Effector memory CD8-positive, alpha-beta T cell (primary cell): ENCODE measurements at places on chromosomes 12 and 14.

GRCh38 chr12:78636231-78636855 is 228.2 kb upstream of the SYT1 start:
- no peak for DNase-seq

GRCh38 chr12:15368812-15369211 is 46.5 kb downstream of the PTPRO start:
- DNase-seq, result no peak

- no peak for DNase-seq
Observed at GRCh38 chr14:92728759-92729364, 19.6 kb downstream of the LGMN start.

- no peak for DNase-seq
Observed at GRCh38 chr12:109759595-109759994, 46.0 kb downstream of the FAM222A start.

DNA sequence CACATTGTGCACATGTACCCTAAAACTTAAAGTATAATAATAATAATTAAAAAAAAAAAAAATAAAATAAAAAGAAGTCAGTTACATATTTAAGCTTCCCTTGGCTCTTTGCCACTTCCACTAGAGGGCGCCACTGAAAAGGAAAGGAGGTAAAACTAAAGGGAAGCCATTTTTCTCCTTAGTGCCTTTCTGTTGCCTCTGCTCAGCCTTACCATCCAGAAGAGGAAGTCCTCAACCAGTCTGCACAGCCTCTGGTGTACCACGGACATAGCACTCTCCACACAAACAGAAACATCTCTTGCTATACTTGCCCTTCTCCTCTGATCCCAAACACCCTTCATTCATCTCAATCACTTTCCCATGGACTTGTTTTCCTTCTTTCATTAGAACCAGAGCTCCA is 169.0 kb upstream of the EEA1 start:
- DNase-seq, result peak; percentile 62

GRCh38 chr12:69519871-69520270 is 49.7 kb downstream of the FRS2 start:
- no peak for DNase-seq

DNA sequence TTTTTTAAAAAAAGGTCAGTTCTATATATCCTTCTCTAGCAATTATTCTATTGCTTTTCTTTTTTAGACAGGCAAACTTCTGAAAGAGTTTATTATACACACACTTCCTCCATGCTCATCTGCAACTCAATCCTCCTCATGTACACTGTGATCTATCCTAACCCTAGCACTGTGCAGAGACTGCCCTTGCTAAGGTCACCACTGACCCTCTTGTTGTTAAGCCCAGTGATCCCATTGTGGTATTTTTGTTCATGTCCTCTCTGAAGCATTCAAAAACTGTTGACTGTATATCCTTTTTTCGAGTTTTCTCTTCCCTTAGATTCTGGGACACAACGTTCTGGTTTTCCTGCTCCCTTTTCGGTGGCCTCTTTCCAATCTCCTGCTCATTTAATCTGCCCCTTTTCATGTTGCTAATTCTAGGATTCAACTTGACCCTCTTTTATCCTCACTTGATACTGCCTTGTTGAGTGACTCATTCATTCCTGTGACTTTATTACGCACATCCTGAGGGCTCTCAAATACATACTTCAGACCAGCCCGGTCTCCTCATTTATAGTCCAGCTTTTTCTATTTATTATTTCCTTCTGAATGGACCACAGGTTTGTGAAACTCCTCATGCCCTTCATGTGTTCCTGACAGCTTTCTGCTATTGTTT is 53.9 kb upstream of the PTPRB start:
- no peak for DNase-seq

DNA sequence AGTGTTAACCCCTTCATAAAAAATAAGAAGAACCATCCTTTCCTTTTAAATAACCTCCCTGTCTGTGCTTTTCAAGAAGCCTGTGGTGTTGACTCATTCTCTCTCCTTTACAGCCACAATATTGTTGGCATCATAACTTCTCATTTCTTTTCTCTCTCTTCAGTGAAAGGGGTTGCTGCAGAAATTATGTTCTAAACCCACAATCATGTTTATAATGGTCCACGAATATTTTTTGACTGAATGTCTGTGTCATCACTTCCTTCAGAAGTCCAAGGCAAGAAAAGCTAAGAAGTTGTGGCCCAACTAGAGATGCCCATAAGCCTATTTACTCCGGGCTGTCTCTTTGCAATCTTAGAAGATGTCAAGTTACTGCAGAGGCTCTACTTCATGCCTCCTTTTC is 488.3 kb downstream of the APAF1 start:
- no peak for DNase-seq

DNA sequence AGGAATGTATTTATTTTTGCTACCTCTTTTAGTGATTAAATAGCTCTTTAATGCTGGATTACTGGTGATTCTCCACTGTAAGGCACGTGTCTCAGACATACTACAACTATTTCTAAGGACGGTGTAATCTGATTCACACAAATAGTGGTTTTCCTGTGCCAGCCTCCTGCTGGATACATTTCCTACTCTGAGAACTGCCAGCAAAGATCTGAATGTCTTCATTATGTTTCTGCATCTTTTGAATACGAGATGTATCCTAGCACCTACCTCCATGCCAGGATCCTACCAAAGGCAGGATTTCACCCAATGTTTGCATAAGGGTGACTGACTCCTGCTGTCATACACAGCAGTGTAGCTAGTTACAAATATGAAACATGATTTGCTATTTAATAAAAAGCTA is 120.6 kb downstream of the PRICKLE1 start:
- no peak for DNase-seq

GRCh38 chr14:42541535-42542001 is 934.9 kb downstream of the LRFN5 start:
- no peak for DNase-seq

DNA sequence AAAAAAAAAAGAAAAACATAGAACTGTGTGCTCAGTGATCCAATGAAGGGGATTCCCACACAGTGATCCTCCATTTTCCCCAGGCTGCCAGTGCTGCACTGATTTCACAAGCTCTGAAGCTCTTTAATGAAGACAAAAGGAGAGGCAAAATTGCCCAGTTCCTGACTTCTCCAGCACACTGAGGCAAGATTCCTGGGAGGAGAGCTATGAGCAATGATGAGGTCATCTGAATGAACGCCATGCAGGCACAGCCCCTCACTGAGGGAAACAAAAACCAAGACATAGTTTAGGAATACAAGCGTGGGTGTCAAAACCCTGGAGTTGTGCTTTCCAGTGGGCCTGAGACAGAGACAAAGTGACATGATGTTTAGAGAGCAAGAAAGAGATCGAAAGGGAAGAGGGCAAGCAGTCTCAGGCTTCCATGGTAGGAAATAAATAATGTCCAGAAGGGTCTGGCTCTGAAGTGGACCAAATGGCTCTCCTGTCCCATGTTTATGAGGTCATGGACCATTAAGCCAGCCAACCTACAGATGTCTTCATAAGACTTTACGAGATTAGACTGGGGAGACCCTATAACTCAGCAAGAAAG is 40.9 kb upstream of the SMUG1 start:
- DNase-seq, result no peak
